ENCODE measurements at places on chromosomes 6 and 20.

DNA sequence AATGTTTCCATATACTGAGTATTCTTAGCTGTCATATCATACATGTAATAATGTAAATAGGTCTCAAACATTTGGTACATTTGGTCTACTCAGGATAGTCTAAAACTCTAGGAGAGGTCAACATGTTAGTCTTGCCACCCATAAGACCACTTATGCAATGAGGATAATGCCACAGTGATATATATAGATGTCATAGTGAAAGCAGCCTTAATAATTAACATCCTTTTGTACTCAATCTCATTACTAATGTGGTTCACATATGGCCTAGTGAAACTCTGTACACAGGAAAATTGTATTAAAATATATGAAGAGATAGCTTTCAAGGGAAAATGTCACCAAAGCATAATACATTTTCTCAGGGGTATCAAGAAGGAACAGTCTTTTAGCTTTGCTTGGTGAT, 577.9 kb downstream of the TFAP2B start:
- DNase-seq, result no peak

GRCh38 chr20:9015984-9016324, 52.9 kb upstream of the PLCB4 start:
- DNase-seq, result peak; percentile 93

DNA sequence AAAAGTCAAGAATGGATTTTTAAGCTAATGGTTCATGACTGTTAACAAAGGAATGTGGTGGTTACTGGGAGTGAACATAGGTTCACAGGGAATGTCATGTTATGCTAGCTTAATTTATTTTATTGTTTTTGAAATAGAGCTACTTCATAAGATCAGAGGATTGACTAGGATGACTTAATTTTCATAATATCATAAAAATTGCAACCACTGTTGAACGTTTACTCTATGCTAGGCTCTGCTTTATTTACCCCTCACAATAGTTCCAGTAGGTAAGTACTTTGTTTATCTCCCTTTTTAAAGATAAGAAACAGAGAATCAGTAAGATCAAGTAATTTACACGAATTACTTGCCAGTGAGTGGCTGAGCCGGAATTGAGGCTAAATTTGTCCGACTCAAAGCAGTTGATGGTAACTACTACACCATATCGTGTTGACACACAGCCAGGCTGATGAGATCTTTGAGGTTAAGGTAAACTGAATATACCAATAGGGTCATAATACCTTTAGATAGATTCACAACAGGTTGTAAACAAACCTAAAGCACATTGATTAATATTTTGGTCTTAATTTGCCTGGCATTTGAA, 194.6 kb upstream of the CITED2 start:
- DNase-seq, result peak; percentile 90

- no peak for DNase-seq
These were observed 55.1 kb downstream of the KIAA0408 start for GRCh38 chr6:127404133-127404532.

GRCh38 chr6:1422290-1422689, 32.9 kb downstream of the FOXF2 start:
- DNase-seq, result no peak

DNA sequence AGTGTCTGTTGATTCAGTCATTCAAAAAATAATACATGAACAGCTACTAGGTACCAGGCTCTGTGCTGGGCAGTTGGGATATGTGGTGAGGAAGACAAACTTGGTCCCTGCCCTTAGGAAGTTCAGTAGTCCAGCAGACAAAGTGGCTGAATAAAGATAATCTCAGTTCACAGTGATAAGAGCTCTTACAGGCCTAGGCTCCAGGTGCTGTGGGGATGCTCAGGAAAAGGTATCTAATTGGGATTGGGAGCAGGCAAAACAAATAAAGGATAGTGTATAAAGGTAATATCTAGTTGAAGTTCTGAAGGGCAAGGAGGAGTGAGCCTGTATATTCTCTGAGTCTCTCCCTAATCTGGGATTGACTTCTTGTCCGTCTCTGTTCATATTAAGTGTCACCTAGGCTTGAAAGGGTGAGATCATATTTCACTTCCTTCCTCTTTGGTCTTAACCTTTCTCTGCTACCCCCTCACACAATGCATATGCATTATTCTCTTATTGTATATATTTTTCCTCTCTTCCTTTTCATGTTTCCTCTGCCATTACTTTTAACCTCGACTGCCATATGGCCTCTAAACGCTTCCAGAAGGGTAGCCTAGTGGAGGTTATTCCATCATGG, 13.5 kb downstream of the PTPN1 start:
- DNase-seq, result no peak

- no peak for DNase-seq
These were observed 53.7 kb downstream of the PPP1R16B start for GRCh38 chr20:38859070-38859690.

DNA sequence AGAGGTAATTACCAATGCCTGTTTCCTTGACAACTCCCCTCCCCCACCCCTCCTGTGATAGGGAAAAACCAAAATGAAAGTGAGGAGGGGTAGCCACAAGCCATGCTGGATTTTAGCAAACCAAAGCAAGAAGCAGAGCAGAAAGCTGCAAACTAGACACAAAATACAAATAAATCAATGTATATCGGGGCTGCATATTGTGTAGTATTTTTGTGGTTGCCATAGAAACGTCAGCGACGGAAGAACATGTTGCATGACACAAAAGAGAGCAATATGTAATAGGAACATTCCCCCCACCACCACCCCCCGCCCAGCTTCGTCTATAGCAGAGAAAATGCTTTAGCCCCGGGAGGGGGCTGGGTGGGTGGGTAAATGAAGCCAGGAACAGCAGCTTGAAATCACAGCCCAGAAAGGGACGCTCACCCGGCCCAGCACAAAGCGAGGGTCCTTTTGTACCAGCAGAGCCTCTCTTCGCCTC, 548 bp downstream of the AGPAT4 start:
- DNase-seq, result peak; percentile 52

DNA sequence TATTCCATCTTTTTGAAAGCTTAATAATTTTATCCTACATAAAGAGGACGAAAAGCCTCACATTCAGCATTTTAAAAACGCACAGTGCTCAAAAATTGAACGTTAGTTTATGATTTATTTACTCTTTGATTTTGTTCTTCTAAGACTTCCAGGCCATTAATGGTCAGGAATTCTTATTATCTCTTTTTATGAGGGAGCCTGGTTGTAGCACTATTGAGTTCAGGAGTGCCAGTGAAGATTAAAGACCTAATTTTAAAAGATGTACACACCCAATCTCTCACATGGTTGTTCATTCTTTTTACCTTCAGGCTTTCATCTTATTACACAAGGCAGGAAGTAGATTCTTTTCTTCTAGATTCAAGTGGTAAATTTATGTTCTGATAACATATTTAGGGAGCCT, 68.6 kb downstream of the HDDC2 start:
- DNase-seq, result no peak

DNA sequence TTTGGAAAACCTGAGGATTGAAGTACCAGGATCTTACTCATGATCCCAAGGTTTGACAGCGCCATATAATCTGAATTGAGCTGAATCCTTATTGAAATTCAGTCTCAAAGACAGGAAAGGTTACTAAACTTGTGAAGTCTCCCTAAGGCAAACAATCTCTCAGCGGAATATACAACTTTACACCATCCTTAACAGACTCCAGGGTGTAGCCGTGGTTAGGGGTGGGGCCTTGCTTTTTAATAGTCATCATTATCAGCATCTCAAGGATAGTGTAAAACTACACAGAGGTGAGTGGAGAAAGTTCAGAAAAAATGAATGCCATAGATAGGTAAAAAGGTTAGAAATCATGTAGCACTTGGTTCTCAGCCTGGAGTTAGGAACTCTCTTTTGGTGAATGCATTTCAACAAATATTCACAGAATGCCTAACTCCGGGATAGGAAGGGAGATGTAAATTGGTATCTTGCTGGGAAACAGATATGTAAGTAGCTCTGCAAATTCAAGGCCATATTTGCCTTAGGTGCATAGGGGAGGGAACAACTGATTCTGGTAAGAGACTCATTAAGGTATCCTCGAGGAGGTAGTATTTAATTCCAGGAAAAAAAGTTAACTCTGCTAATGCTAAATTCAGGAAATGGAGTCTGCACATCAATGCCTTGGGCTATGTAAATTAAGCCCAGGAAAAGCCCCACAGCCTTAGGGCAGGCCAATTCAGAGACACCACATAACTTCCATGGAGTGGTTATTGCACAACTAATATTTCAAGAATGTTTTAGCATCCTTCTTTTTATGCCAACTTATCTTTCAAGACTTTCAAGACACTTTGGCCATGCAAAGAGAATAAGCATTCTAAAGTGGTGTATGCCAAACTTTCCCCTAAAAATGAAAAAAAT, 61.6 kb downstream of the SNAP25 start:
- peak; percentile 60 for DNase-seq

GRCh38 chr6:3228771-3229565, 1.5 kb upstream of the TUBB2B start:
- DNase-seq, result no peak

- DNase-seq, result peak; percentile 67
These were observed 533 bp downstream of the ZFAND3 start for GRCh38 chr6:37819802-37820717.

- DNase-seq, result peak; percentile 42
These were observed 13.9 kb downstream of the PLCB4 start for GRCh38 chr20:9082741-9083140.

DNA sequence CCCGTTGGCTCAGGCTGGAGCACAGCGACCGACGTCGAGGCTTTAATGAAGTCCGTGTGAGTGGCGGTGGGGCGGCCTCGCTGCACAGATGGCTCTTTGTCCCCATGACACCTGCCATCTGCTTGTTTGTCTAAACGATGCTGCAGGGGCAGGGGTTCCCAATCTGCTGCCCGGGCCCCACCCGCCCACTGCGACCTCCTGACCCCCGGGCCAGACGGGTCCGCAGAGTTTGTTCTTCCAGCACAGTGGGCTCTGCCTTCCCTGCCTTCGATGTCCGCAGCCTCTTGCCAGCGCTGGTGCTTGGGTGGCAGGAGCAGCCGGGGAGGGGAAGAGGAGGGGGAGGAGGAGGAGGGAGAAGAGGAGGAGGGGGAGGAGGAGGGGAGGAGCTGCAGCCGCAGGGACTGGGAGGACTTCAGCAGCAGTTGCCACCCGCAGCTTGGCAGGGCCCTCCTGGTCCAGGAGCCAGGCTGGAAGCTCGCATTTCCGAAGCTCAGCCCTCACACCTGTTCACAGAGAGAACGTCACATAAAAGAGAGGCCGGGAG, 210.0 kb downstream of the DLL1 start:
- DNase-seq, result no peak

- peak; percentile 71 for DNase-seq
These were observed 9.8 kb downstream of the NFATC2 start for GRCh38 chr20:51532577-51533191.

DNA sequence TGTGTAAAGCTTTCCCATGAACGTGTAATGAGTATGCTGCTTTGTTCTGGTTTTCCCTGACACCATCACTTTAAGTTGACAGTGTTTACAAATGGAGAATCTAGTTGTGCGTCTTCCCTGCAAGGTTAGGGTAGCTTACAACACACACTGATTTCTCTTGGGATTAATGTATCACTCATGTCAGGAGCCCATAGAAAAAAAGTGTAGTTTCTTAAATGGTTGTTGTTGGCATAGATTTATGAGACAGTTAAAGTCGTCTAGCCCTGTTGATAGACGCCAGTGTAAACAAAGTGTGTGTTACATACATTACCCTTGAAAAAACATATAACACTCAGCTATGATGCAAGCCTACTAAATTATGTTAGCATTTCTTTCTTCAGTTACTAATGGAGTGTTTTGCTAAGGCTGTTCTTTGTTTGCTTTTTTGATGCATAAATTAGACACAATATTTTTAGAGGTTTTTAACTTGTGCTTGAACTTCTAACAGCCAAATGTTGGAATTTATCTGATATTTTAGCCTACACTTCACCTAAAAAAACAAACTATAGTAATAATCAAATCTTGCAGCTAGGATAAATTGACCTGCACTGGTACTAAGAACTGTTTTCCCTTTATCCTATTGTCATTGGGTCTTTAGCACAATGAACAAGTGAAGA, 88.6 kb downstream of the RNF217 start:
- DNase-seq, result no peak

DNA sequence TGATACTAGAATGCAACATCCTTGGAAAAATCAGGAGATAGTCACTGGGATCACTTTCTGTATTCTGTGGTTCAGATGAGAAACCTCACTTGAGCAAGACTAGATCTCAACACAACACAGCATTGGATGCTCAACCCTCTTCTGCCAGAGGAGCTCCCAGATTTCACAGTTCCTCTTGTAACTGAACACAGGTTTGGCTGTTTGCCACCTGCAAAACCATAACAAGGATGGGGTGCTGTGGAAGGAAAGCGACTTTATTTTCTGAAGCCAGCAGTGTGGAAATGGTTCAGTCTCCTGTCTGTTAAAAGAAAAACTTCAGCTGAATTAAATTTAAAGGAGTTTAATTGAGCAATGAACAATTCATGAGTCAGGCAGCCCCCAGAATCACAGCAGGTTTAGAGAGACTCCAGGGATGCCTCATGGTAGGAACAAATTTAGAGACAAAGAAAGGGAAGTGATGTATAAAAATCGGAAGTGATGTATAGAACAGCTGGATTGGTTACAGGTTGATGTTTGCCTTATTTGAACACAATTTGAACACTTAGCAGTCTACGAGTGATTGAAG, 149.9 kb upstream of the UST start:
- DNase-seq, result no peak

- peak; percentile 90 for DNase-seq
These were observed 1.1 kb upstream of the SYTL3 start for GRCh38 chr6:158648682-158649131.

- DNase-seq, result no peak
These were observed 130.3 kb upstream of the LY86 start for GRCh38 chr6:6458172-6458571.

DNA sequence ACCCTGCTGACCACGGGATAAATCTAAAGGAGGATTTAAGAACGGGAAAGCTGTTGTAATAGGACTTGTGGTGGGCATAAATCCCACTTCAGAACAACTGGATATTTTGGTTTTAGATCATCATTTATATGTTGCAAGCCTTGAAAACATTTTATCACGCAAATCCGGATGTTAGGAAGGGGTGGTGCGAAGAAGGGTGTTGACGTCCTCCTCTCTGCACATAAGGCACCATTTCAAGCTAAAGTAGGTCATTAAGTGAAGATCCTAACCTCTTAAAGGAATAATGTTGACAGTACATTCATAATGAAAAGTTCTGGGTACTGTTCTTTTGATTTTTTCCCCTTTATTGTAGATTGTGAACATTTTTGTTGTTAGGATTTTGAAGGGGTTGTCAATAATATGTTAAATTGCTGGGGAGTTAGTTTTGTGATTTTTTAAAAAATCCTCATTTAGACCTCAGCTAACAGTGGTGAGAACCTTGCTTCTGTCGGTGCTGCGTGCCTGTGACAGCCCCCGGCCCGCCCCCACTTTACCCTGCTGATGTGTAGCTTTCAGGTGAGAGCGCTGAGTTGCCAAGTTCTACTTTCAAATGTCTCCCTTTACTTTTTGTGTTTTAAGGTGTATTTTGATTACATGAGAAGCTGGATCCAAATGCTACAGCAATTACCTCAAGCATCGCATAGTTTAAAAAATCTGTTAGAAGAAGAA, 88.8 kb downstream of the MAP3K4 start:
- no peak for DNase-seq

GRCh38 chr6:166341977-166342348, 382 bp downstream of the SFT2D1 start:
- peak; percentile 30 for DNase-seq

Measured in AG10803 (cell line).